Karpas-422 (cell line): ENCODE measurements at places on chromosomes 7 and 10. TPM values are rescaled to one million over a fixed set of nuclear protein-coding genes. Genes with fewer than 3 reads are reported as not detected.

The C10orf105 gene
- not detected in 2 replicates for total RNA-seq

The CUZD1 gene
- 1.1 and 1.2 TPM in 2 replicates for total RNA-seq

The SFTPA1 gene
- not detected in 2 replicates for total RNA-seq

The NAT16 gene
- total RNA-seq: not detected in 2 replicates

The LIPN gene
- total RNA-seq: not detected in 2 replicates

The PROSER2 gene
- not detected in 2 replicates for total RNA-seq

The MYL10 gene
- total RNA-seq: not detected in 2 replicates

The SH2D4B gene
- 0.07 TPM in 1 of 2 replicates, not detected in the other for total RNA-seq

The BAIAP2L1 gene
- not detected in 2 replicates for total RNA-seq

The APBB1IP gene
- total RNA-seq: 22.7 and 34.7 TPM in 2 replicates

The INMT gene
- total RNA-seq: not detected in 2 replicates

The NPC1L1 gene
- not detected in 2 replicates for total RNA-seq

The ASB15 gene
- total RNA-seq: 0.04 TPM in 1 of 2 replicates, not detected in the other

The DOCK4 gene
- 0.07 and 0.54 TPM in 2 replicates for total RNA-seq

The MOGAT3 gene
- not detected in 2 replicates for total RNA-seq

The TFR2 gene
- total RNA-seq: 4.2 and 12.0 TPM in 2 replicates

The PNLIP gene
- not detected in 2 replicates for total RNA-seq

The GIMAP6 gene
- not detected in 2 replicates for total RNA-seq

The ACADSB gene
- 5.8 and 7.8 TPM in 2 replicates for total RNA-seq

The TEX47 gene
- not detected in 2 replicates for total RNA-seq

The TACC2 gene
- total RNA-seq: not detected in 2 replicates
